Kidney capillary endothelial cell (primary cell): ENCODE measurements at places on chromosomes 12 and 14.
A peak's percentile ranks its signal among the peaks of the same experiment; 100 is the strongest.

GRCh38 chr12:90407841-90408240 is 547.1 kb downstream of the CCER1 start:
- DNase-seq = no peak

DNA sequence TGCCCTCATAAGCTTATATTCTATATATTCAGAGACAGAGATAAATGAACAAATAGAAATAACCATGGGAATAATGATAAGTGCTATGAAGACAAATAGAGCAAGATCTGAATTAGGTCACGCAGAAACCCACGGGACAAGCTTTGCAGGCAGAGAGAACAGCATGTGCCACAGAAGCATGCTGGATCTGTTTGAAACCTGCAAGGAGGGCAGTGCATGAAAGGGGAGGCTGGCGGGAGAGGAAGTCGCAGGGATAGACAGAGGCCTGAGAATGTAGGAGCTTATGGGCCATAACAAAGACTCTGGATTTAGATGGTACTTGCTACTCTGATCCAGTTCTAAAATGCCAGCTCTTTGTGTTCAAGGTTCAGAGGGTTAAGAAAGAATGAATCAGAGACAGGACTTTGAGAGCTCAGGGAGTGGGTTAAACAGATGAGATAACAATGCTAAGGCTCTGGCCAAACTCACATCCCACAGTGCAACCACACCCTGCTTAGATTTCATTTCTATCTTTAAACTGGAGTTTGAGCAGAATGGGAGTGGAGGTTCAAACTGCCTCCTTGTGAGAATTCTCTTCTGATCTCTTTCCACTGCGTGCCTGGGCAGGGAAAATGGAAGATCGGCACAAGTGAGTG is 49.2 kb upstream of the PPP1R12A start:
- no peak for DNase-seq

DNA sequence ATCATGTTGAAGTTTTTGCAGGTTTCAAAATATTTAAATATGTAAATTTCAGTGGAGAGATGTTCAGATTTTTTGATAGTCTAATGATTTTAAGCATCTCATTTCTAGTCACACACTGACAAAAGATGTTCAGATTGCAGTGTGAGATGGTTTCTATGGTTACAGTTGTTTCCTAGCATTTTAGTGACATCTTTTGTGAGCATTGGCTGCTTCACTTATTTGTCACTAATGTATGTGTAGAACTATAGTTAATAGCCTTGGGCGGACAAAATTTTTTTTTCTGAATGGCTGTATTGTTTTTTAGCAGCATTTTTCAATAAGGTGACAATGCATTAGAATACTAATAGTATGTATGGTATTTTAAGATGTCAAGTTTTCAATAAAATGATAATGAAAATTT is 315.6 kb upstream of the PRKD1 start:
- no peak for DNase-seq

DNA sequence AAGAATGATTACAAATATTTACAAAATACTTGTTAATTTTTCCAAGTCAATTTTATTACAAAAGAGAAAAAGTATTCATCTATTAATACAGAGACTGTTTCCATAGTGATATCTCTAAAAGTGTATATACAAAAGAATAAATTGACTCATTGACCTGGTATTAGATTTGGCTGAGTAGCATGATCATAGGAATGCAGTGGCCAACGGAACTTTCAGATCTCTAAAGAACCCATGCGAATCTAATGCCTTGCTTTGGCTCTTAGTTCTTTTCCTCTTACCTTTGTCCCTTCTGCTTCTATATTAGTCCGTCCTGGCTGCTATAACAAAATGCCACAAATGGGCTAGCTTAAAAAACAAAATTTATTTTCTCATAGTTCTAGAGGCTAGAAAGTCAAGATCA is 717.8 kb downstream of the TMTC2 start:
- no peak for DNase-seq

GRCh38 chr12:27868139-27868538 is 88.1 kb upstream of the MANSC4 start:
- no peak for DNase-seq

GRCh38 chr12:75525263-75525662 is 13.9 kb upstream of the KRR1 start:
- no peak for DNase-seq

DNA sequence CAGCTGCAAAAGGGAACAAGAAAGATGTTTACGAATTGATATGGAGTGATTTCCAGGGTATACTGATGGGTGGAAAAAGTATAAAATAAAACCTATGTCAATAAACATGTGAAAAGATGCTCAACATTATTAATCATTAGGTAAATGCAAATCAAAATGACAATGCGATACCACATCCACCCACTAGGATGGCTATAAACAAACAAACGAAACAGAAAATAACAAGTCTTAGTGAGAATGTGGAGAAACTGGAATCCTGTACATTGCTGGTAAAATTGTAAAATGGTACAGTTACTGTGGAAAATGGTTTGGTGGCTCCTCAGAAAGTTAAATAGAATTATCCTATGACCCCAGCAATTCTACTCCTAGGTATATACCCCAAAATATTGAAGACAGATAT is 9.5 kb upstream of the BEST3 start:
- DNase-seq = no peak

DNA sequence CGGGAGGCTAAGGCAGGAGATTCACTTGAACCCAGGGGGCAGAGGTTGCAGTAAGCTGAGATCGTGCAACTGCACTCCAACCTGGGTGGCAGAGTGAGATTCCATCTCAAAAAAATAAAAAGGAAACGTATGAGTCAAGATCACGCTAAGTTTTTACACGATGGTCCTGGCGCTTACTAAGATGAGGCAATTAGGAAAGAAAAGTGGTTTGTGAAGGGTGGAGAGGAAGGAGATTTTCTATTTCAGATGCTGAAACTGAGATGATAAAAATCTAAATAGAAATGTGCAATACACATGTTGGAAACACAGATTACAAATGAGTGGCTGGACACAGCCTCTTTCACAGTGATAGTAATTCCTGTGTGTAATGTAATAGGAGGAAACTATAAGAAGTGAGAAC is 63.2 kb downstream of the KDM5A start:
- no peak for DNase-seq

DNA sequence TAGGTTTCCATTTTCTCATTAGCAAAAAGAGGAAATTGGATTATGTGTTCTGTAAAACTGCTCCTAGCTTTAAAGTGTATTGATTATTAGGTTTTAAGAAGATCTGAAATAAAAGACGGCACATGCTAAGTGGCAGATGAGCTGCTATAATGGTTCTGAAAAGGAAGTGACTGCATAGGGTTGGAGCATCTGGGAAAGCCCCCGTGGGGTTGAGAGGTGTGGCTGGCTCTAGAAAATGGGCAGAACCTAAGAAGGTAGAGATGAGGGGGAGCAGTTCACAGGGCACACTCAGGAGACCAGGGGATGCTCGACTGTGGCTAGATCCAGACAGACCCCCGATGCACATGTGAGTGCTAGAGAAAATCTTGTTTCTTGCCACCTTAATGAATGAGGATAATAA is 1.9 kb downstream of the IFNG-AS1 start:
- no peak for DNase-seq

DNA sequence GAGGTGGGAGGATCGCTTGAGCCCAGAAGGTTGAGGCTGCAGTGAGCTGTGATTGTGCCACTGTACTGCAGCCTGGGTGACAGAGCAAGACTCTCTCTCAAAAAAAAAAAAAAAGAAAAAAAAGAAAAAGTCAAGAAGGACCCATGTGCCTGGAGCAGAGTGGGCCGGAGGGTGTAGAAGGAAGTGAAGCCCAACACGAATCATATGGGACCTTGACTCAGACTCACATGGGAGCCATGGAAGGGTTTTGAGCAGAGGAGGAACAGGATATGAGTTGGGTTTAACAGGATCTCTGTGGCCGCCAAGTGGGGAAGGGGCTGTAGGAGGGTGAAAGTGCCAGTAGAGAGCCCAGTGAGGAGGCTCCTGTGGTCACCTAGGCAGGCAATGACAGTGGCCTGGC is 165.4 kb downstream of the PHETA1 start:
- DNase-seq = no peak

- no peak for DNase-seq
These were observed 69.2 kb downstream of the SLC6A12 start for GRCh38 chr12:144650-145284.

DNA sequence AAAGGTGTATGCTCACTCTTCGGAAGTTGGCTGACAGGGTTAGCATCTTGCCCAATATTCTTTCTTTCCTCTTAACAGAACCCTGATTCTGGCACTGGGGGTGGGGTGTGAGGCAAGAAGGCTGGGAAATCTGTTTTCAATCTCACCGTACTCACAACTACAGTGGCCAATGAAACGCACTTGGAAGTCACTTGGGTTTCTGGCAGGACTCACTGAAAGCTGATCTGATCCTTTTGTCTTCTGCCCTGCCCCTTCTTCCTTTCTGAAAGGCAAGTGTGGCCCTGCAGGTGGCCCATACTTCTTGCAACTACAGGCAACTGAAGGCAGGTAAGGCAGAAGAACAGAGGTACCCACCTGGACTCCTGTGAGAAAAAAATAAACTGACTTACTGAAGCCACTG is 106.9 kb downstream of the STXBP6 start:
- no peak for DNase-seq

DNA sequence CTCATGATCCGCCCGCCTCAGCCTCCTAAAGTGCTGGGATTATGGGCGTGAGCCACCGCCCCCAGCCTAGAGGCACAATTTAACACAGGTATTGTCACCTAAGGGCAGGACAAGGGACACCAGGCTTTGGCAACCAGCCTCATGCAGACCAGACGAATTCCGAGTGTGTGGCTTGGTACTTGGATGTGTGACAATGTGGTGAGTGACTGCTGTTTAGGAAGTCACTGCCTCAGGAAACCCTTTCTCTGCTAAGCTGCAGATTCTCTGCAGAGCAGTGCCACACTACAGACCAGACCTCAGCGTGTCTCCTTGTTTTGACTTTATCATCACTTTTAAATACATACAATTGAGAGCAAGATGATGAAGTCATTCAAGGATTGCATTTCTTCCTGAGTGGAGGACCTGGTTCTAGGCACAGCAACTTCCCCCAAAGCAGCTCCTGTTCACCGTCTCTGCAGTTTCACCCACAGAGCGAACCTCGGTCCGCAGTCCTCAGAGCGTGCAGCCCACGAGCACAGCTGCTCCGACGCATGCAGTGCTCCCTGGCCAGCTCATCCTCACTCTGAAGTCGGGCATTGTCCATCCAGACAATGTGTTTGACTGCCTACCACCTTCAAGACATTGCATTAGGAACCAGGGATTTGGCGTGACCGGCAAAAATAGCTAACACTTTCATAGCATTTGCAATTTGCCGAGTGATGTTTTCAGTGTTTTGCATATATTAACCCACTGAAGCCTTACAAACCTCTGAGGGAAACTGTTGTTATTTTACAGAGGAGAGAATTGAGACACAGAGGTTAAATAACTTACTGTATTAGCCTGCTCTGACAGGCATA is 235.2 kb downstream of the CHST11 start:
- no peak for DNase-seq

- DNase-seq = peak; percentile 15
These were observed 443 bp downstream of the MAGOHB start for GRCh38 chr12:10612984-10613348.

DNA sequence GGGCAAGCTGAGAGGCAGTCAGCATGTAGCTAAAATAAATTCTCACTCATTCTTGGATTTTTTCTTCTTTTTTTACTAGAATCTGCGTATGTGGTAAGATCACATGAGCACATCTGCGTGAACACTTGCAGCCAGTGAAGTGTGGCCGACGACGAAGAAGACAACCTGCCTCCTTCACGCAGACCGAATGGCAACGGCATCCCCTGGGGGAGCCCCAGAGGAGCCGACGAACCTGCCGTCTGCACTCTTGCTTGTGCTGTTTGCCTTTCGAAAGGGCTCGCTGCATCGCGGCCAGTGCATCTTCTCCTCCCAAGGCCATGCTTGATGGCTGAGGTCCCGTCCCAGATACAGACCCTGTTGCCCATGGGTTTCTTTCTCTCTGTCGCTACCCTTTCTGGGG is 113.8 kb downstream of the KCNK10 start:
- DNase-seq = no peak

DNA sequence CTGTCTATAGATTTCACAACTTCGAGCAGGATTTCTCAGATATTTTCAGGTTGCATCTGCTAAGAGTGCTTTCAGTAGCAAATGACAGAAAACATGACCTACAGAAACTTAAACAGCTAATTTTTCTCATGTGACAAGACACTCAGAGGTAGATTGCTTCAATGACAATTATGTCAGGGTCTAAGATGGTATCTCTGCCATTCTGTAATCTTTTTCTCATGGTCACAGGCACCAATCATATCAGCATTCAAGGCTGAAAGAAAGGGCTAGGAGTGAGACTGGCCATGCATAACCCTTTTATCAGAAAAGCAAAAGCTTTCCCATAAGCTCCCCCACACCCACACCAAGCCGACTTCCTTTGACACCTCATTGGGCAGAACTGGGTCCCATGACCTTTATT is 450.5 kb upstream of the FAR2 start:
- DNase-seq = no peak

DNA sequence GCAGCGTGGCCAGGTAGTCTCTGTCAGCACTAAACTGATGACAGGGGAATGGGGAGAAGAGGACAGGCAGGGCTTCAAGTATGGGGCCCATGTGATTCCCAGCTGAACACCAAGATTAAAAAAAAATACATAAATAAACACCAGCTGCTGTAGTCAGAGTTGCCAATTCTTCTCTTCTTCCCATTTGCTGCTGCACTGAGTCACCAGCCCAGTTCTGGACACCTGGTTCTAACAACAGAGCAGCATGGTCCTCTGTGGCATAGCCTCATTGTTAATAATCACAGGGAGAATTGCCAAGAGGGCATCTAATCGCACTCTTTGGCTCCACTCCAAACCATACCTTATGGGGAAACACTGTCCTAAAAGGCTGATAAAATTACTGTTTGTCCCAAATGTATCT is 15.1 kb downstream of the PPM1H start:
- no peak for DNase-seq

GRCh38 chr14:100469632-100470522 is 117.3 kb downstream of the BEGAIN start:
- DNase-seq = no peak

DNA sequence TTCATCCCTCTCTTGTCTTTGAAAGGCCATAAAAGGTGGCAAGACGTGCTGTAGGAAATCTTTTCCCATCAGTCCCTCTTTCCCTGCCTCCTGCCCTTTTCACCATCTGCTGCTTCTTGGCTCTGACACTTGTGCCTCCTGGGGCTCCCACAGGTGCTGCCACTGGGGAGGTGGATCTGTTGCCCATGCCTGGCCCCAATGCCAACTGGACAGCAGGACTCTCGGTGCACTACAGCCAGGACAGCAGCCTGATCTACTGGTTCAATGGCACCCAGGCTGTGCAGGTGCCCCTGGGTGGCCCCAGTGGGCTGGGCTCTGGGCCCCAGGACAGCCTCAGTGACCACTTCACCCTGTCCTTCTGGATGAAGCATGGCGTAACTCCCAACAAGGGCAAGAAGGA is 6.5 kb downstream of the CLSTN3 start:
- no peak for DNase-seq

GRCh38 chr12:11746940-11747716 is 97.7 kb downstream of the ETV6 start:
- DNase-seq = no peak

GRCh38 chr12:67427336-67427735 is 158.2 kb downstream of the CAND1 start:
- no peak for DNase-seq
